ENCODE measurements at places on chromosomes 7 and 10. TPM values are rescaled to one million over a fixed set of nuclear protein-coding genes. Genes with fewer than 3 reads are reported as not detected.

Gene KLF14
- not detected for total RNA-seq

DNA sequence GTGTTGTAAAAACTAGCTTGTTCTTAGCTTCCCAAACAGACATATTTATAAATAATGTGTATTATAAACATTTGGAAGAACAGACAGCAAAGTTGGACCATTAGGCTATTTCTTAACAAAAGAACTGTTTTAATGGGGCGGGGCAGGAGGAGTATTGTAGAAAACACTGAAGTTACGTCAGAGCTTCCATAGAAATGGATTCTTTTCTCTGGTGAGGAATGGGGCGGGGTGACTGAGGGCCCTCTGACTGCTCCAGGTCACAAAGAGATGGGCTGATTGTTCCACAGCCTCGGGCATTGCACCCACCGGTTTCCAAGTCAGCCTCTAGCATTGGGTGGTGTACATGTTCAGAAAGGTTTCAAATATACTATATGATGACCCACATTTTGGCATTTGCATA, 36.8 kb upstream of the ADAM12 start:
- DNase-seq: no peak

DNA sequence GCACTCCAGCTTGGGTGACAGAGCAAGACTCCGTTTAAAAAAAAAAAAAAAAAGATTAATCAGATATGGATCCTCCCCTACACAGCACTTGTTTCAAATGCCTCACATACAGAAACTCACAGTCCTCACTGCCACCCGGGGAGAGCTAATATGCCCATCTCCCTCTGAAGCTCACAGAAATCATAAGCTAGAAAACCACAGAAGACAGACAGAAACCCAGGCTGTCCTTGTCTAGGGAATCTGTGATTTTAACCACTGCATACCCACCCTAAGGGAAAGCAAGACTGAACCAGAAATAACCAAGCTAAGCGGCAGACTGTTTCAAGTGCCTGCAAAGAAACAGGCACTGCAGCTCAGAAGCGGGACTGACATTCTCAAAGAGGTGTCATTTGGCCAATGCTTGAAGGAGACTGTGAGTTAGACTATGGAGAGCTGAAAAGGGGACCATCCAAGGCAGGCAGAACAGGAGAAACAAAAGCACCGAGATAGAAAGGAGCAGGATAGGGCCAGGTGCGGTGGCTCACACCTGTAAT, 37.6 kb downstream of the SLC37A3 start:
- no peak for DNase-seq

Gene PARD3
- 39.6 TPM for total RNA-seq

Gene IFIT1
- 14.4 TPM for total RNA-seq

- no peak for DNase-seq
Measured at GRCh38 chr10:3980660-3981059, 195.7 kb upstream of the KLF6 start.

DNA sequence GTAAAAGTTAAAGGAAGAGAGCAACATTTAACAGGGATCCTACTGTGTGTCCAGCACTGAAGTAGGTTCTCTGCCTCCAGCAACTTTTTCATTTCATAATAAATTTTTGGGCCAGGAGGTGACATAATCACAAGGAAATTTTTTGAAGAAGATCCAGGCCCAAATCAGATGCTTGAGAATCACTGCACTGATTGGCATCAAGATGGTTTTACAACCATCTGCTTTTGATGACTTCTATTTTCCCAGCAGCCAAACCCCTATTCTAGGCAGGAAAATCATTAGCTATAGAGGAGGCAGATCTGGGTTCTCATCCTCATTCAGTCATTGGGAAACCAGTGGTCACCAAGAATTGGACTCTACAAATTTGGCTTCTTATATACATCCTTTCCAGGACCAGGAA, 79.0 kb downstream of the ARL4A start:
- no peak for DNase-seq

Gene VPS37D
- 13.5 TPM for total RNA-seq

DNA sequence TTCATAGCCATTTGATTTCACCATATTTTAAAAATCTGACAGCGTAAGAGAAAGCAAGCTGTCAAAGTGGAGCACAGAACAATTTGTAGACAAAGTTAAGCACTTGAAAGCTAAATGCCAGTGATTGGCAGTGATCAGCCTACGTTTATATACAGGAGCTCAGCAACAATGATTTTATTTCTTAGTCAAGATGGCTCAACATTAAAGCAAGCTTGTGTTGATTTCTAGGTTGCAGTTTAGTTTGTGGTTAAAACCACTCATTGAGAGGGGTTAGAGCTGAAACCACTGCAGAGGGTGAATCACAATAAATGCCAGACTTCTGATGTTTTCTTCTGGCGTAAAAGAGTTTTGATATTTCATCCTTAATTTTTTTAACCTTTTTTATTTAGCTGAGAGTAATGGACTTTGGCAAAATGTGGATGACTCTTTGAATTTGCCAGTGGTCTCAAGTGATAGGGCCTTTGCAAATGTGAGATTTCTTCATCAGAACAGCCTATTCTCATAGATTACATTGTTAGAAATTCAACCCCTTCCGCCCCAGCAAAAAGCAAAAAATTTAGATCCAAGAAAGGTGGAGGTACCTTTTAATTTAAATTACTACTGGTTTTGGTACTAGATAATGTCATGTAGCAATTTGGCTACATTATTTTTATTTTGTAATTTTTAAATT, 73.8 kb downstream of the SHOC2 start:
- no peak for DNase-seq

Gene SPACDR
- total RNA-seq: 1.2 TPM

Data from mucosa of gallbladder (tissue), 1 donor.